ENCODE measurements at places on chromosomes 12 and 14.

DNA sequence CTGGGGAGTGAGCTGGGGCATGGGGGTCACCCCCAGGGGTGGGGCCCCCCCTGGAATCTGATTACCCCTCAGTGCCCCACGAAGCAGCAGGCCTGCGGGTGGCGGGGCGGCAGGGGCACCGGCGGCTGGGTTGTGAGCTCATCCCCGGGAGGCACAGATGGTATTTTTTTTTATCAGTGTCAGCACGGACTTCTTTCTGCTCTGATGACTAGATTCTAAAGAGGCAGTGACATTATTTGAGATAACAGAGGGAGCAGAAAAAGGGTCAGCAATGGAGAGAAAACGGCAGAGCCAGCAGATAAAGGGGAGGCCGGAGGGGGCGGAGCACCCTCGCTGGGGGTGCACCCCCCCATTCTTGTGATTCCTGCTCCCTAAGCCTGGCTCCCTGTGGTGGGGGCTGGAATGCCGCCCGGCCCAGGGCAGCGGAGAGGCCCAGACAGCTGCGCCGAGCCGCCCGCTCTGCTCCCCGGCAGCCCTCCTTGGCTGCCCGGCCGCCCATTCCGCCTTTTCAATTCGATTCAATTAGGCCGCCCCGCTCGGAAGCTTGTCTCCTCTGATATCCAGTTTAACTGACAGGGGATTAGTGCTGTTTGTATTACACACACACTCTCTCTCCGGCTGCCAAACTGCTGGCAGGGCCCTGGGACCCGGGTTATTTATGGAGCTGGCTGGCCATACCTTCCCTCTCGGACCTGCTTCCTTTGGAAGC lies 32.9 kb downstream of the MVK start:
- no peaks in the 10 kb centered on the region for H3K36me3 ChIP-seq
- H3K27ac ChIP-seq: no peak overlapping the region
- peaks cover 19% of the 10 kb centered on the region for H3K4me1 ChIP-seq
- no peak for DNase-seq

DNA sequence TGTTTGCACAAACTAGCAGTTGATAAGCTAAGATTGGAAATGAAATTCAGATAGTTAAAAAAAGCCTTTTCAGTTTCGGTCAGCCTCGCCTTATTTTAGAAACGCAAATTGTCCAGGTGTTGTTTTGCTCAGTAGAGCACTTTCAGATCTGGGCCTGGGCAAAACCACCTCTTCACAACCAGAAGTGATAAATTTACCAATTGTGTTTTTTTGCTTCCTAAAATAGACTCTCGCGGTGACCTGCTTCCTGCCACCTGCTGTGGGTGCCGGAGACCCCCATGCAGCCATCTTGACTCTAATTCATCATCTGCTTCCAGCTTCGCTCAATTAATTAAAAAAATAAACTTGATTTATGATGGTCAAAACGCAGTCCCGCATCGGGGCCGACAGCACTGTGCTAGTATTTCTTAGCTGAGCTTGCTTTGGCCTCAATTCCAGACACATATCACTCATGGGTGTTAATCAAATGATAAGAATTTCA lies 335.6 kb downstream of the TMEM121 start:
- H3K27me3 ChIP-seq: no peaks in the 10 kb centered on the region
- no peak overlapping the region for H3K4me3 ChIP-seq
- no peaks in the 10 kb centered on the region for H3K4me1 ChIP-seq
- H3K36me3 ChIP-seq: no peaks in the 10 kb centered on the region

- H3K4me1 ChIP-seq: no peaks in the 10 kb centered on the region
- no peak for DNase-seq
These were observed 13.7 kb upstream of the TROAP start for GRCh38 chr12:49309386-49309785.

GRCh38 chr12:92340441-92341064 lies 194.9 kb upstream of the BTG1 start:
- peak overlapping the region; percentile 67 for H3K27ac ChIP-seq
- H3K27me3 ChIP-seq: no peaks in the 10 kb centered on the region
- H3K36me3 ChIP-seq: no peaks in the 10 kb centered on the region
- H3K4me3 ChIP-seq: no peak overlapping the region
- no peaks in the 10 kb centered on the region for H3K4me1 ChIP-seq
- no peak for DNase-seq

DNA sequence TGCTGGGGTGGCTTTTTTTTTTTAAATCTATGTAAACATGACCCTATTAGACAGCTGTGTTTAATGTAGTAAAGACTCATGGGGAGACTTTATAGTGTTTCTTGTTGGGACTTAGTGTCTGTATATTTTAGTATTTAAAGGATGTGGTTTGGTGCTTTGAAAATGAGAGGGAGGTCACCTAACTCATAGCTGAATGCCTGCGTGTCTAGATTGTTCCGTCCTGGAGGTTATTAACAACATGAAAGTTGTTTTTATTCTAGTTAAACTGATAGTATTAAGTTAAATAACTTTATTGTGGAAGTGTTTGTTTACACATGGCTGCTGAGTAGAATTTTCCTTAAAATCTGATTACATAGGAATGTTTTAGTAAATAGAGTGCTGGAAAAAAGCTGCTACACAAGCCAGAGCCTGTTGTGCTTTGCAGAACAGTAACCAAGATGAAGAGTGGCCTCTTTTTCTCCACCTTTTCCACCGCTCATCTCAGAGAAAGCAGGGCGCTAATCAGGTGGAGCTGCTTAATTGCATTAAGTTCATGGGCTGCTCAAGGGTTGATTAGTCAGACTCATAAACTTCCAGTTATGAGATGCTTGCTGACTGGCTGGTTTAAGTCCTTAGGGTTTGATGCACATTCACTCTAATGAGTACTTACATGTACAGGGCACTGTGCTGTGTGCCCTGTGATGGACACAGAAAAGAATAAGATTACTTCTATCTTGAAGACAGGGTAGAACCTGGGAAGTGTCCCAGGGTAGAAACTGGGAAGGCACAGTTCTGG lies 62.7 kb downstream of the FBXO34 start:
- H3K4me3 ChIP-seq: no peak overlapping the region
- peak overlapping the region; percentile 14 for H3K27ac ChIP-seq
- no peaks in the 10 kb centered on the region for H3K27me3 ChIP-seq
- H3K36me3 ChIP-seq: no peaks in the 10 kb centered on the region
- no peak for DNase-seq

- no peak overlapping the region for H3K4me3 ChIP-seq
- peaks cover 27% of the 10 kb centered on the region for H3K4me1 ChIP-seq
- H3K27me3 ChIP-seq: no peaks in the 10 kb centered on the region
These were observed 59.0 kb downstream of the CLMN start for GRCh38 chr14:95260537-95261361.

DNA sequence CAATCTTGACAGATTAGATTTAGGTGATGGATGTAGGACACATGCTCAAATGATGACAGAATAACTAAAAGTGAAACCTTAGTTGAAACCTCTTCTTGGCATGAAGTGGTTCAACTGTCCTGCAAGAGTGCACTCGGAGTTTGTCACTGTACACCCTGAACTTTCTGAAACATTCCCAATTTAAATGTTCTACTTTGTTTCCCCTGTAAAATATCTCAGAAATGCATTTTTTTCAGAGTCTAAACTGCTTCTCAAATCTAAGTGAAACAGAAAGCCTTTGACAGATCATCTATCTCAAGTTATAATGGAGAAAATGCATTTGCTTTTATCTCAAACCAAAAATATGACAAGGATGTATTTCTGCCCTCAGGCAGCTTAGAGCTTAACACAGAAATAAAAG lies 66.0 kb downstream of the BHLHE41 start:
- no peaks in the 10 kb centered on the region for H3K27me3 ChIP-seq
- no peaks in the 10 kb centered on the region for H3K4me1 ChIP-seq
- no peak overlapping the region for H3K4me3 ChIP-seq
- no peak overlapping the region for H3K27ac ChIP-seq

- no peaks in the 10 kb centered on the region for H3K36me3 ChIP-seq
- no peaks in the 10 kb centered on the region for H3K4me1 ChIP-seq
- no peak overlapping the region for H3K4me3 ChIP-seq
- no peak for DNase-seq
- no peak overlapping the region for H3K27ac ChIP-seq
These were observed 37.5 kb downstream of the GNG2 start for GRCh38 chr14:51897791-51898355.

GRCh38 chr14:22118899-22119477 lies 445.4 kb upstream of the OR4E1 start:
- no peaks in the 10 kb centered on the region for H3K27me3 ChIP-seq
- no peaks in the 10 kb centered on the region for H3K36me3 ChIP-seq
- no peak overlapping the region for H3K27ac ChIP-seq
